ENCODE measurements at places on chromosomes 2 and 18.

DNA sequence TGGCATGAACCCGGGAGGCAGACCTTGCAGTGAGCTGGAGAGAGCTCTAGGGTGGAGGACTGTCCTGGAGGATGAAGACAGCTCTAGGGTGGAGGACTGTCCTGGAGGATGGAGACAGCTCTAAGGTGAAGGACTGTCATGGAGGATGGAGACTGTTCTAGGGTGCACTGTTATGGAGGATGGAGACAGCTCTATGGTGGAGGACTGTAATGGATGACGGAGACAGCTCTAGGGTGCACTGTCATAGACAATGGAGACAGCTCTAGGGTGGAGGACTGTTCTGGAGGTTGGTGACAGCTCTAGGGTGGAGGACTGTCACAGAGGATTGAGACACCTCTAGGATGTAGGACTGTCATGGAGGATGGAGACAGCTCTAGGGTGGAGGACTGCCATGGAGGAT is 21.1 kb upstream of the KCNG2 start:
- DNase-seq, result no peak

- no peak for DNase-seq
Observed at GRCh38 chr2:18932853-18933252, 343.5 kb upstream of the NT5C1B start.

DNA sequence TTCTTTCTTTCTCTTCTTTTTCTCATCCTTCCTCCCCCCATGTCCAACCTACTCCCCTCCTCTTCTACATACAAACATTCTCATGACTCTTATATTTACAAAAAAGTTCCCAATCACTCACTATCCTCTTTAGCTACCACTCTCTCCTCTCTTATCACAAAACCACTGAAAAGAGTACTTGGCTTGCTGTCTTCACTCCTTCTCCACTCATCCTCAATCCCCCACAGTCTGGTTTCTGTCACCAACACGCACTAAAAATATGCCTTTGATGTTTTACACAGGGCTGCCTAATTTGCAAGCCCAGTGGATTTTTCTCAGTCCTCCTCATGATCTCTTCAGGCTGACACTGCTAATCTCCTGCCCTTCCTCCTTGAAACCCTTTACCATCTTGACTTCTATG is 159.5 kb downstream of the TNS1 start:
- DNase-seq, result no peak

GRCh38 chr2:55019526-55020258 is 30.6 kb downstream of the RTN4 start:
- DNase-seq, result no peak

GRCh38 chr2:109120166-109120565 is 8.8 kb upstream of the SH3RF3 start:
- no peak for DNase-seq

GRCh38 chr2:43541165-43541564 is 54.7 kb downstream of the THADA start:
- no peak for DNase-seq

DNA sequence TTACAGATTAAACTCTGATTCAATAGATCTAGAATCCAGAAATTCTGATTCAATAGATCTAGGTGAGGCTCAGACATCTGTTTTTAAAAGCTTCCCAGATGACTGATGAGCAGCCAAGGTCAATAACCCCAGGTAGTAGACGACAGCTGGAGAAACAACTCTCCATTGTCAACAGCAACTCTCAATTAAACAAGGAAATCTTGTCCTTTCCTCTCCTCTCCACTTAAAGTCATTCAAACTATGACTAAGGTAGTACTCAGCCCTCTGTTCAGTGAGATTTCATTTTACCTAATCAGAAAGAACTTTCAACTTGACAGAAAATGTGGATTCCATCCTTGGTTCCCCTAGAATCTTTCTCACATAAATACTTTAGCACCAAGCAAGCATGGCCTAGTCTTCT is 94.6 kb upstream of the SCG2 start:
- DNase-seq, result no peak

Data from stimulated activated CD8-positive, alpha-beta memory T cell treated with anti-CD3 and anti-CD28 coated beads, Interleukin-7, amount 100 ng/mL, for 48 hours (primary cell).